ENCODE measurements at places on chromosomes 5 and 9. TPM values are rescaled to one million over a fixed set of nuclear protein-coding genes. Genes with fewer than 3 reads are reported as not detected.

JADE2 gene
- total RNA-seq: 95.9 TPM

DNA sequence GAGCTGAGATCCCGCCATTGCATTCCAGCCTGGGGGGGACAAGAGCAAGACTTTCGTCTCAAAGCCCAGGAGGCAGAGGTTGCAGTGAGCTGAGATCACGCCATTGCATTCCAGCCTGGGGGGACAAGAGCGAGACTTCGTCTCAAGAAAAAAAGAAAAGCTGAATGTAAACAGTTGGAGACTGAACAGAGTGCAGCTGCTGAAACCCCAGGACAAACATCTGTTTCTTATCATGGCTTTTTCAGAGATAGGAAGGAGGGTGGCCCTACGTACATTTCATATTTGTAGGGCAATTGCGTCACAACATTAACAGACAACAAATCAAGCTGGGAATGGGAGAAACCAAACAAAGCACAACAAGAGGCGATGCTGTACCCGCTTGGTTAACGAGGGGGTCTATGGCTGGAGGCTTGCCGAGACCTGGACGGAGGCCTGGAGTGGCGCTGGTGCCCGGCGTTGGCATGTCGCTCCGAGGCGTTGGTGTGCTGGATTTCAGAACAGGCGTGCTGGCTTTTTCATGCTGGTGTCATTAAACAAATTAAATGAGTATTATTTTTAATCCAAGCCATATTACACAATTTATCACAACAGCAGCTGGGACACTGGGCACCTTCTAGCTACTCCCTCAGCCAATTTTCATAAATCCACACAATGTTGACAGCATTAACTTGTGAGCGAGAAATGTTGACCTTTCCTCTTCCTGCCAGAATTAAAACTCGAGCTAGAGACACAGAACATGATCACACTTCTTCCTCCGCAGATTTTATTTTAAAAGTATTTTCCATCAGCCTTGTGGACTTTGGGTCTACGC is 76.1 kb downstream of the TLE1 start:
- no peak for DNase-seq
- H3K4me3 ChIP-seq: no peak overlapping the region
- peak overlapping the region; percentile 38 for H3K27ac ChIP-seq
- peaks cover 44% of the 10 kb centered on the region for H3K36me3 ChIP-seq

DNA sequence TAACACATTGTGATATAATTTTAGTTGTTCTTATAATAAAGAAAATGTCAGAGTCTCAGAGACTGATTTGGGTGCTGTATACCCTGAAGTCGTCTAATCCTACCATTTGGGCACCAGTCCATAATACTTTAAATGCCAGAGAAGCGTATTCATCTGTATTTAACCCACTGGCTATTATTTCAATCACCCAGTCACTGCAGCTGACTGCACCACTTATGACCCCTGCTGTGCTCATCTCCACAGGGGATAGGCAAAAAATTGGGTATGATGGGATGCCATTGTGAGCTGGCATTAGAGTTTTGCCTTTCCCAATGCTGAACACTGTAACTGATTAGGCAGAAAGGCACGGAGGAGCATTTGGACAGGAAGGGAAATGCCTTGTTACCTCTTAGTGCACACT is 599.7 kb downstream of the CAAP1 start:
- no peaks in the 10 kb centered on the region for H3K27me3 ChIP-seq
- no peak overlapping the region for H3K4me3 ChIP-seq
- no peaks in the 10 kb centered on the region for H3K36me3 ChIP-seq

PLEKHG4B gene
- not detected for total RNA-seq

GRCh38 chr9:92504881-92505280 is 22.6 kb upstream of the ASPN start:
- no peaks in the 10 kb centered on the region for H3K27me3 ChIP-seq
- no peak overlapping the region for H3K4me3 ChIP-seq
- DNase-seq: no peak
- H3K27ac ChIP-seq: no peak overlapping the region

- no peaks in the 10 kb centered on the region for H3K27me3 ChIP-seq
- no peak for DNase-seq
- H3K27ac ChIP-seq: peak overlapping the region; percentile 12
- H3K4me1 ChIP-seq: peaks cover 18% of the 10 kb centered on the region
- peaks cover 19% of the 10 kb centered on the region for H3K36me3 ChIP-seq
Observed at GRCh38 chr5:10746711-10747110, 14.3 kb downstream of the DAP start.

TCOF1 gene
- 36.7 TPM for total RNA-seq

DNA sequence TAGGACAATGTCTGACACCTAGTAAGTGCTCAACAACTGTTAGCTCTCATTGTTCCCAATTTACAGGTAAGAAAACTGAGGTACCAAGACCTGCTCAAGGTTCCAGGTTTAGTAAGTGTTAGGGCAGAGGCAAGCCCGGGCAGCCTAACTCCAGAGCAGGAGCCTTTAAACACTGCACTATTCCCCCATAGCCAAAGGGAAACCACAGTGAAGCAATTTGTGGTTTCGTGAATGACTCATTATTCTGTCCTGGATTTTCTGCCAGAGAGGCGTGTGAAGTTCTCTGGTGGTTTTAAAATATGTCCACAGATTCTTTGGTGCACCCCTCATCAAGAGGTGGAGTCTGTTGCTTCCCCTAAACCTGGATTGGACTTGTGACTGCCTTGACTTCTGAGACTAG is 1.0 kb upstream of the MCC start:
- no peak overlapping the region for H3K27ac ChIP-seq
- H3K4me3 ChIP-seq: peak overlapping the region; percentile 77
- DNase-seq: no peak
- H3K27me3 ChIP-seq: peaks cover 37% of the 10 kb centered on the region
- no peaks in the 10 kb centered on the region for H3K36me3 ChIP-seq

- no peak for DNase-seq
- no peak overlapping the region for H3K27ac ChIP-seq
- H3K4me3 ChIP-seq: no peak overlapping the region
- no peaks in the 10 kb centered on the region for H3K4me1 ChIP-seq
- no peaks in the 10 kb centered on the region for H3K36me3 ChIP-seq
Observed at GRCh38 chr5:174714751-174715150, 9.6 kb upstream of the MSX2 start.

- no peak for DNase-seq
- H3K27ac ChIP-seq: peak overlapping the region; percentile 36
- no peaks in the 10 kb centered on the region for H3K27me3 ChIP-seq
- no peaks in the 10 kb centered on the region for H3K4me1 ChIP-seq
Observed at GRCh38 chr5:75367401-75367800, 30.4 kb downstream of the HMGCR start.

DNA sequence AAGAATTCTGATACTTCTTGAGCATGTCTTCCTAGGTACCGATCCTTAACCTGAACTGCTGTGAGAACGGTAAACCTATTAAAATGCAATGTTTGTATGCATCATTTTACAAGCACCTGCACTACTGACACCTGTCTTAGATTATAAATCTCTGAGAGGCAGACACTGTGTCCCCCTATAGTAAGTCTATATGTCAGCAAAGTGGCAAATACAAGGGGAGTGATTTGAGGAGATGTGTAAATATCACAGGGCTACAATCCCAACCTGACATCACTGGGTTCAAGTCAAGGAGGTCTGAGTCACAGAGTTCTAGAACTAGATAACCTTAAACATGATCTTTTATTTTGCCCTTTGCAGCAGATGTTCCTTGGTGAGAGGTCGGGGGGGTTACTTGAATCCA is 64.1 kb downstream of the ANKH start:
- H3K27ac ChIP-seq: no peak overlapping the region
- no peak overlapping the region for H3K4me3 ChIP-seq

PLAC8L1 gene
- not detected for total RNA-seq

- no peak for DNase-seq
- no peaks in the 10 kb centered on the region for H3K36me3 ChIP-seq
- H3K27ac ChIP-seq: no peak overlapping the region
- H3K27me3 ChIP-seq: no peaks in the 10 kb centered on the region
Observed at GRCh38 chr5:16430349-16431089, 35.1 kb downstream of the ZNF622 start.

ENHO gene
- not detected for total RNA-seq

IFNA21 gene
- total RNA-seq: not detected

BHMT2 gene
- total RNA-seq: not detected

DNA sequence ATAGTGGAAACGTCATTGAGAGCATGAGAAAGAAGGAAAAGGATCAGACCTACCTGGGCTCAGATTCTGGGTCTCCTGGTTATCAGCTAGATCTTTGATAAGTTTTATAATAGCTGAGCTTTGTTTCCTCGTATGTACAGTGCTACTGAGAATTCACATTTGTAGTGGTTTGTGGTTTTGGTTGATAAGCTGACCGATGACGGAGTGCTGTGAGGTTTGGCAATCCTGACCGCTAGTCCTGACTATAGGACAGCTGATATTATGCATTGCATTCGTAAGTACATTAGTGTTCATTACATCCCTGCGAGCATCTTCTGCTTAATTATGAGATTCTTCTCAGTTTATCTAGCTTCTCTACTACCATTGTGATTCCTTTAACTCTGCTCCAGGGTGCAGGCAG is 190.7 kb upstream of the SLC27A6 start:
- H3K27ac ChIP-seq: no peak overlapping the region
- DNase-seq: no peak
- no peaks in the 10 kb centered on the region for H3K27me3 ChIP-seq
- no peak overlapping the region for H3K4me3 ChIP-seq

- H3K27me3 ChIP-seq: no peaks in the 10 kb centered on the region
- H3K36me3 ChIP-seq: no peaks in the 10 kb centered on the region
- no peaks in the 10 kb centered on the region for H3K4me1 ChIP-seq
- DNase-seq: no peak
Observed at GRCh38 chr5:162202285-162202880, 134.8 kb downstream of the GABRG2 start.

- H3K27ac ChIP-seq: no peak overlapping the region
- H3K4me3 ChIP-seq: no peak overlapping the region
Observed at GRCh38 chr9:127693143-127693542, 13.6 kb upstream of the CFAP157 start.

ANKS6 gene
- total RNA-seq: 5.9 TPM

DNA sequence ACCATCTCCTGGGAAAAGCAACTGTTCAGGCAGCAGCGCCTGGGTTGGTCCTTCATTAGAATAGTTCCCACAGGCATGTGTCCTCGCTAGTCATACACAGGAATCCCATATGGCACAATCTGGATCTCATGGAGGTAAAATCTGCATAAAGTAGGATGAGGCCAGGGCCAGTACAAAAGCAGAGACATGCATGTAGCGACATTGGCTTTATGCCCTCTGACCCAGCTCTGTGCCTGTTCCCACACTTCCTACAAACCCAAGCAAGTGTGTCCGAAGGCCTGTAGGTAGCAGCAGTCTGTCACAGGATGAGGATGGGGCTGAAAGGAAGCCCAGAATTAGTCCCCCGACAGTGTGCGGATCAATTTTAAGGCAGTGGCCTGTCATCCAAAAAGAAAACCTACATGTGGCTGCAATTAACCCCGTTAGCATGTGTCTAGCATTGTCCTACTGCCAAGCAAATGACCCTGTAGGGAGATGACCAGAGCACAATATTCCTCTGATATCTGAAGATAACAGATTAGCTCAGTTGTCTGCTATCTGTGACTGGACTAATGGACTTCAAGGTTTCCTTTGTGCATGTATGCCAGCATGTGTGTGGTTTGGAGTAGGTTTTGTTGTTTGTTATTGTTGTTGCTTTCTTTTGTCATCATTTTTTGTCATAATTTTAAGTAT is 178.8 kb downstream of the TMEM161B start:
- DNase-seq: no peak
- no peaks in the 10 kb centered on the region for H3K36me3 ChIP-seq
- H3K27ac ChIP-seq: no peak overlapping the region

GRCh38 chr5:131684595-131684994 is 49.6 kb upstream of the RAPGEF6 start:
- no peak overlapping the region for H3K4me3 ChIP-seq
- H3K27ac ChIP-seq: no peak overlapping the region
- no peaks in the 10 kb centered on the region for H3K27me3 ChIP-seq
- DNase-seq: no peak
- H3K4me1 ChIP-seq: peaks cover 5% of the 10 kb centered on the region

- H3K4me1 ChIP-seq: no peaks in the 10 kb centered on the region
- H3K4me3 ChIP-seq: no peak overlapping the region
- H3K27me3 ChIP-seq: no peaks in the 10 kb centered on the region
- no peaks in the 10 kb centered on the region for H3K36me3 ChIP-seq
Observed at GRCh38 chr9:23372703-23373102, 453.3 kb downstream of the ELAVL2 start.

DNA sequence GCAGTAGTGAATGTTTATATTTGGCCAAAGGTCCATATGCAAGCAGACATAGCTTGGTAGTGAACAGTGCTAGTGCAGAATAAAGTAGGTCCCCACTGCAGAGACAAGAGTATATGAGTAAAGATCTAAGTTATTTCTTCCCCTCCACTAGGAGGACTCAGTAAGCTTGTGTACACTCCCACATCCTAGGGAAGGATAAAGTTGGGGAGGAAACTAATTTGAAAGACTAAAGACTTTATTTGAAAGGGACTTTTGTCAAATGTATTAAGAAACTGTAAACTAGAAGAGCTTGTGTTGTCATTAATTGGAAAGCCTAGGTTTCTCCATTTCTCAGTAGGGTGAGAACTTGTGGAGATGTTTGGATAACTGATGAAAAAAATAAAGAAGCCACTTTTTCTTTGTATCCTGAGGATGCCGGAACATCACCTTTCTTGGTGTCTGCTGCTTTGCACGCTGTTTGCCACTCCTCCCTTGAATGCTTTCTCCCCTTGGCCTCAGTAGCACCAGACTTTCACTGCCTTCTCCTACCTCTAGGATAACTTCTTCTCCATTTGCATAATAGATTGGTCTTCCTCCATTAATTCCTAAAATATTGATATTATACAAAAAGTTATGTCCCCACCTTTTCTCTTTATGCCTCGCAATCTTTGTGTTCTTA is 329.0 kb downstream of the PARP8 start:
- no peaks in the 10 kb centered on the region for H3K4me1 ChIP-seq
- no peak overlapping the region for H3K27ac ChIP-seq
- H3K36me3 ChIP-seq: no peaks in the 10 kb centered on the region

GRCh38 chr5:146667633-146668272 is 151.8 kb upstream of the GPR151 start:
- H3K36me3 ChIP-seq: no peaks in the 10 kb centered on the region
- H3K27me3 ChIP-seq: no peaks in the 10 kb centered on the region
- H3K4me3 ChIP-seq: no peak overlapping the region
- H3K4me1 ChIP-seq: no peaks in the 10 kb centered on the region
- no peak for DNase-seq

GZMA gene
- total RNA-seq: 29.6 TPM
